ENCODE measurements at places on chromosomes 11 and 22.

DNA sequence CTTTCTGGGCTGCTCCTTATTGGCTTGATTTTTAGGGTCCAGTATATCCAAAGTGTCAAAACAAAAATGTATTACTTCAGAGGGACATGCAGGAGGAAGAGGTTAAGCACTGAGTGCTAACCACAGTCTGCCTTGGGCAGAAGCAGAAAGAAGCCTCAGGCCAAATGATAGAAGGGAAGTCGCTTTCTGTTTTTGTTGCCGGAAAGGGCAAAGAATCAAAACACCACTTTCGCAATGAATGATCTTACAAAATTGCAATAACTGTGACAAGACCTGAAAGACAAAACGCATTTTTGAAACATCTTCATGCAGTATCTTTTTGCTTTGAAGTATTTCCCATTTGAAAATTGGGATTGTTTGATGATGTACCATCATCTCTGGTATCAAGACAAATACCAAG lies 70.1 kb upstream of the PICALM start:
- DNase-seq, result no peak

GRCh38 chr11:3133261-3134217 lies 31.6 kb downstream of the OSBPL5 start:
- no peak for DNase-seq

DNA sequence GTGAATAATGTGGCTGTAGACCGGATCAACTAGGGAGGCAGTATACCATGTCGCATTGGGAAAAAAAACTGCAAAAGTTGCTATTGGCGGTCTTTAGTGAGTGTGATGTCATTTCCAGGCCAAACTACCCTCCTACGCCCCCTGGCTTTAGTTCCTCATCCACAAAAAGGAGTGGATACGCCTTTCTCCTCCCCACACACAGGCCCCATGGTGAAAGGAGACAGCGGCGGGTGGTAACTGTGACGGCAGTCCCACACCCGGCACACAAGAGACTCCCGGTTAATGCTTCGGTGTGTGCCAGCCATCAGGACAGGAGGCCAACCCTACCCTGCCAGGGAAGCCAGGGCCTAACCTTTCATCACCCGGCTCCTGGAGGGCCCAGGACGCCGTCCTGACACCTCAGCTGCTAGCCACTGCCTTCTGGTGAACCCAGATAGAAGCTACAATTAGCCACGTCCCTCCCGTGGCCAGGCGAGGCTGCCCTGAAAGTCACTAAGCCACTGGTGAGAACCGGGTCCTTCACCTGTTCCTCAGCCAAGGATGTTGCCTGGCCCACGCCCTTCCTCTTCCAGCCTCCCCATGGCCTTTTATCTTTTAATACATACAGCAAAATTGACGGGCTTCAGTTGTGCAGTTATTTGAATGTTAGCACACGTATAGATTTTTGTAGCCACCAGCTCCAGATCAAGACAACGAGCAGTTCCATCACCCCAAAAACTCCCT lies 10.8 kb downstream of the TP53I11 start:
- no peak for DNase-seq

GRCh38 chr22:37726241-37726887 lies 29.5 kb downstream of the TRIOBP start:
- no peak for DNase-seq

DNA sequence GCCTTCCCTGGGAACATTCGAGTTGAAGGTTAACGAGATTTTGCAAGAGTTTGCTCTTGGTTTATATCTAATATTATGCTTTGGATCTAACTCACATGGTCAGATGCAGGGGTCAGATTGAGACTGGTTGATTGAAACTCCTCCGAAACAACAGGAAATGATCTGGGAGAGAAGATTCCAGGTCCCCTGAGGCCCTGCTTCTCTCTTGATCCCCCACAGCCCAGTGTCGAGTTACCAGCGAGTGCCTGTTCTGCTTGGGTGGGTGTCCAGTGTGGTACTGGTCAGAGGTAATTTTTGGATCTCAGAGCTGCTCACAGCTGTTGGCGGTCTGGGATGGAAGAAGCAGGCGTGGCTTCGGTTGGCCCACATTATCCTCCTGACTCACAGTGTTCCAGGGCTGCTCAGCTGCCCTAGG lies 9.2 kb downstream of the FBLN1 start:
- DNase-seq, result no peak

DNA sequence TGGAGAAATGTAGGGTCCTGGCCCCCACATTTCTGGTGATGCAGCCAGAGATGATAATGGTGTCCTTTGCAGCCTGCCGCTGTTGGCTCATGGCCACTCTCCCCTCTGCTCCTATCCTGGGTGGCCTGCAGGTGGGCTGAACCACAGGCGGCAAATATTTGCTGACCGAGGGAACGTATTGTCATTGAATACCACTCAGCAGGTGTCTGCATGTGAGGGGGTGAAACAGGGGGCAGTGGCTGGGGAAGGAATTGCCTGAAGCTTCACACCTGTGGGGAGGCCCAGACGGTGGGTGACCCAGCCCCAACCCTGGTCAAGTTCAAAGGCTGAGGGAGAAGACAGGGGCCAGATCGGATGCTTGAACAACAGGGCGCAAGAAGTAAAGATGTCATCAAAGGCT lies 73.3 kb upstream of the WNT11 start:
- DNase-seq, result no peak

DNA sequence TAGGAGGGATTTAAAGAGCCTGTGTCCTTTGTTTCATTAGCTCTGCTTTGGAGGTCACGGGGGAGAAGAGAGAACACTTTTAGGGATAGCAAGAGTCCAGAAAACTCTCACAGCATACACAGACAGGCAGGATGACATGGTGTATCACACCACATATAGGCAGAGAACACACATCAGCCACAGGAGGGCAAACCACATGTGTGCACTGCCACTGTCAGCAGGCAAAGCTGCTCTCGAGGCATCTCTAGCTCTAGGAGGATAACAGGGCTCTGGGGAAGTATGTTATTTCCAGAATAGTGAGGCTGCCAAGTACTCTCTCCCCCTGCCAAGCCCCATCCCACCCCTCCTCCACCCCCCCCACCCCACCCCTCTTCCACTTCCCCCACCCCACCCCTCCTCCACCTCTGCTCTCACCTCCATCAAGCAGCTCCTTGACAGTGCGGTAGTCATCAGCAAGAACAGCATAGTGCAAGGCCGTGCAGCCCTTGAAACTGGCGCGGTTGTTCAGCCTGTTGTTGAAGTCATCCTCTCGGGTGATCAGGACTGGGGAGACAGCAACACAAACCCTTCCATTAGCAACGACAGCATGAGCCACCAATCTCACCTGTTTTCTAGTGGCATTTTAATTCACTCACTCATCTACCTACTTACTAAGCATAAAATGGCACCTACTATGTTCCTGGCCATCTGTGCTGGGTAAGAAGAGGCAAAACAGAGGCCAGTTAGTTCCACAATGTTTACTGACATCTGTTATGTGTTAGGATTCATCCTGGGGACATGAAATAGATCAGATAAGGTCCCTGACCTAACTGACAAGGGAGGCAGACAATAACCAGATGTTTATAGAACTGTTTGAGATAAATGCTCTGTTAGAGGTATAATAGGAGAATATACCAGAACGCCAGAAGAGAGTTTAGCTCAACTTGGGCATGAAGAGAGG lies 75.6 kb downstream of the CLPB start:
- no peak for DNase-seq

GRCh38 chr11:113647856-113648255 lies 58.3 kb downstream of the TMPRSS5 start:
- no peak for DNase-seq

GRCh38 chr11:46279126-46280099 lies 2.0 kb downstream of the CREB3L1 start:
- DNase-seq, result no peak

DNA sequence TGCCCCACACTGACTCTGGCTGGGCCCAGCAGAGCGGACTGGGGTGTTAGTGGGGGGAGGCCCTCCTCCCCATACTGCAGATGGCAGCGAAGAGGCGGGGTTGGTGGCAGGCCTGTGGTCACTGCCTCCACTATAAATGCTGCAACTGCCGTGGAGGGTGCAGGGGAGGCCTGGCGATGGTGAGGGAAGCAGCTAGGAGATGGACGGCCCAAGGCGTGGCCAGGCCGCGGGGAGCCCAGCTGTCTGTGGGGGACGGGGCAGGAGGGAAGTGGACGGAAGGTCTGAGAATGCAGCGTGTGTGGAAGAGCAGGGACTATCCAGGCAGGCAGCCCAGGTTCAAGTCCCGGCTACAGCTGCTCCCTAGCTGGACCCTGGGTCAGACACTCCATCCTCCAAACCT lies 18.3 kb downstream of the DNAL4 start:
- no peak for DNase-seq

DNA sequence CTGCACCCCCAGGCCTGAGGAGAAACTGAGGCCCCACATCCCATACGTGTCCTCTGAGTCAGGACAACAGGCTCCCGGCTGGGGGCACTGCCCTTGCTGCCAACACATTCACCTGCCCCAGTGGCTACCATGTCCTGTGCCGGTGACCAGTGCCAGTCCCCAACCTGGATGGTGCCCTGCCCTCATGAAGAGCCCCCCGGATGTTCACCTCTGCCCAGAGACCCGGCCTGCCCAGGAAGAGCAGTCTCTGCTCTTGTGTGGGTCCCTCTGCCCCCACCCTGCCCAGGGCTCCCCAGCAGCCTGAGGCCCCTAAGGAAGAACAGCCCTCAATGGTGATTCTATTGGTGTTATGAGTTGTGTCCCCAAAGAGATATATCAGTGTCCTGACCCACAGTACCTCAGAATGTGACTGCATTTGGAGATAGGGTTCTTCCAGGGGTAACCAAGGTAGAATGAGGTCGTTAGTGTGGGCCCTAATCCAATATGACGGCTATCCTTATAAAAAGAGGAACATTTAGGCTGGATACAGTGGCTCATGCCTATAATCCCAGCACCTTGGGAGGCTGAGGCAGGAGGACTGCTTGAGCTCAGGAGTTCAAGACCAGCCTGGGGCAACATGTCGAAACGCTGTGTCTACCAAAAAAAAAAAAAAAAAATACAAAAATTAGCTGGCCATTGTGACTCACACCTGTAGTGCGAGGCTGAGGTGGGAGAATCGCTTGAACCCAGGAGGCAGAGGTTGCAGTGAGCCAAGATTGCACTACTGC lies 13.2 kb upstream of the DGCR8 start:
- DNase-seq, result no peak

DNA sequence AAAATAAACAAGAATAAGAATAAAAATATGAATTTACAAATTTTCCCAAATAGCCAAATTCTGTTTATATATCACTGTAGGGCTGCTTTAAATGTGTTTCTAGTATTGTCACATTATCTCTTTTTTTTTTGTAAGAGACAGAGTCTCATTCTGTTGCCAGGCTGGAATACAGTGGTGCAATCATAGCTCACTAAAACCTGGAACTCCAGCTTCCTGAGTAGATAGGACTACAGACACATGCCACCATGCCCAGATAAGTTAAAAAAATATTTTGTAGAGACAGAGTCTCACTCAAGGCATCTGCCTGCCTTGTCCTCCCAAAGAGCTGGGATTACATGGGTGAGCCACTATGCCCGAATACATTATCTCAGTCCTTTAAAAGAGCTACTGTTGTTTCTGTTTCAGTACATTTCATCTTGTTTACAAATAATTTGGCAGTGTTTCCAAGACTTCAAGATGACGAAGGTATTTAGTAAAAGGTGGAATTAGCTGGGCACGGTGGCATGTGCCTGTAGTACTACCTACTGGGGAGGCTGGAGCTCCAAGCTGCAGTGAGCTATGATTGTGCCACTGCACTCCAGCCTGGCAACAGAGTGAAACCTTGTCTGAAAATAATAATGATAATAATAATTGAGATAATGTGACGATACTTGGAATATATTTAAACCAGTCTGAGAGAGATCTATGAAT lies 6.0 kb downstream of the FOLH1 start:
- DNase-seq, result no peak

DNA sequence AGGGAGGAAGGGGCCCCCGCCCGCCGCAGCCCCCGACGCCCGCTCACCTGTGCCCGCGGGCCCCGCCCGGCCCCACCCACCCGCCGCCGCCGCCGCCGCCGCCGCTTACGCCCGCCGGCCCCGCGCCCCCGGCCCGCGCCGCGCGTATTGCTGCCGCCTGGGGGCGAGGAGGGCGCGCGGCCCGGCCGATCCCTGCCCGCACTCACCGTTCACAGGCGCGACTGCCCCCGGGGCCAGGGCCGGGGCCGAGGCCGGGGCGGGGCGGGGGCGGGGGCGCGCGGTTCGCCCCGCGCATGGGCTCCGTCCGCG lies 212 bp downstream of the HRAS start:
- no peak for DNase-seq

GRCh38 chr11:41984023-41984422 lies 524.6 kb upstream of the LRRC4C start:
- no peak for DNase-seq

- peak; percentile 98 for DNase-seq
Observed at GRCh38 chr11:118251858-118252652, at the start of gene MPZL3. MPZL3 (minus strand) TSS chr11:118252365; CDS start chr11:118252294, 71 bp downstream.

GRCh38 chr11:130523166-130523565 lies 74.7 kb downstream of the ADAMTS15 start:
- DNase-seq, result no peak

DNA sequence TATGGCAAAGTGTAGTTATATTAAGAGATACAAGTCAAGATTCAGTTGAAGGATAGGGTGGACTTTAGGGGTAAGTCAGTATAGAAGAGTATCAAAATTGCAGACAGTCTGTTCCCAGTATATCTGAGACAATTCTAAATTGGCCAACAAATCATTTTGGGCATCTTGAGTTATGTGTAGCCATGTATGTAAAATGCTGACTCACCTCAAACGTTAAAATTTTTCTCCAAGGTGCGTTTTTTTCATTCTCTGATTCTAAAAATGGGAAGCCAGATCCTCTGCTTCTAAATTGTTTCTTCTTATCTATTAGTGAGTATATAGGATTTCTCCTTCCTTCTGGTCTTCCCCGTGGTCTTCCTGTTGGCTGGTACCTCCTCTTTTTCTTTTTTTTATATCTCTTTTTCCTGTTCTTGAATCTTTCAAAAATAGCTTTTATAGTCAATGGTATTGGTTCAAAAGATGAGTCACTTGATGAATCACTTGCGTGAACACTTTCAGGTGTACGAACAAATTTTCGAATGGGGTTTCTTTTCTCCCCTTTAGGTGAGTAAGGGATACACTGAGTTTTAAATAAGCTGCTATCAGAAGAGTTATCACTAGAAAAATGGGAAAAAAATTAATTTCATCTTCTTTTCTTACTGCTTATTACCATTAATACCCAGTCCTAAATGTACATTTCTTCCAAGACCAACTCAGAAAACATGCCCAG lies 3.2 kb downstream of the TAF1D start:
- DNase-seq, result no peak

DNA sequence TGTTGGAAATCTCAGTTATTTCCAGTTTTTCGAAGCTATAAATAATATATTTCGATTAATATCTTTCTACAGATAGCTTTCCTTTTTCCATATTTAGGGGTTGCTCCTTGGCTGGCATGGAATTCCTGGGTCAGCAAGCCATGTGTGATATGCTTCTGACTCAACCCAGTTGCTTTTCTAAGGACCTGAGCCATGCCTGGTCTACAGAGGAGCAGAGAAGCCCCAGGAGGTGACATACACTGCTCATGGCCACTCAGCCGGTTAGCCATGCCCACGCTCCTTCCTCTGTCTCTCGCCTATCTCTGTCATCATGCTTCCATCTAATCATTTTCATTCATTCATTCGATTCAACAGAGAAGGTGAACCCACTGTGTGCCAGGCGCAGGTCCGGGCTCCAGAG lies 23.2 kb upstream of the PDGFB start:
- DNase-seq, result no peak

GRCh38 chr11:77065878-77066228 lies 918 bp upstream of the CAPN5 start:
- no peak for DNase-seq

- no peak for DNase-seq
Observed at GRCh38 chr11:70104419-70104818, 26.3 kb downstream of the ANO1 start.

GRCh38 chr22:37599153-37599552 lies 9.5 kb upstream of the GGA1 start:
- DNase-seq, result no peak
